Stomach (tissue), 19 donors: ENCODE measurements at places on chromosomes 2 and 18. TPM values are rescaled to one million over a fixed set of nuclear protein-coding genes. Genes with fewer than 3 reads are reported as not detected.

GRCh38 chr2:17765398-17765797 lies 11.5 kb downstream of the GEN1 start:
- no peak for DNase-seq

CDK15 gene
- polyA plus RNA-seq, result 2.9 TPM

DNA sequence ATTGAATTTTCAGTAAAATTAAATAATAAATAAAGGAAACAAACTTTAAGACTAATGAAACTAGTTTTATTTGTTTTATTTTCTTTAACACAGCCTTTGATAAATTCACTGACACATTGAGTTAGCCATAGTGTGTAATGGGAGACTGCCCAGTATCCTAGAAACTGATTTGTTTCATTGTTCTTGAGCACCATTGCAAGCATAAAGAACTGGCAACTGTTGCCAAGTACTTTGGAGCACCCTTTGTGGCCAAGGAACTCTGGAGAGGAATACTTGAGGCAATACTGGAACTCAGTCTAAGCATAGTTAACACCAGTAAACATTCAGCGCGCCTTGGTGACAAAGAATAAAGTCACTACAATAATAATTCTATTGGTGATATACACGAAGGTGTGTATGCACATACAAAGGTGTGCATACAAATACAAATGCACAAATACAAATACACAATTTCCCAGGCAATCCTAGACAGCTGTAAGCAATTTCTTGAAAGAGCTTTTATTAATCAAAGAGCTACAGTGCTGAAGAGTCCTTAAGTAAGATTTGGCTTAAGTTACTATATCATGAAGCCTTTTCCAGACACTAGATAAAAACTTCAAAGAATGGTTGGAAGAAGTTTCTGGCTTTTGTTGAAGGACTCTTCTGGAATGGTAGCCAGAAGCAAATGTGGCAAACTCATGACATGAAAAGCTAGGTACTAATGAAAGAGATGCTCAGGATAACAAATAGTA lies 1371.2 kb downstream of the LRP1B start:
- no peak for DNase-seq

DNA sequence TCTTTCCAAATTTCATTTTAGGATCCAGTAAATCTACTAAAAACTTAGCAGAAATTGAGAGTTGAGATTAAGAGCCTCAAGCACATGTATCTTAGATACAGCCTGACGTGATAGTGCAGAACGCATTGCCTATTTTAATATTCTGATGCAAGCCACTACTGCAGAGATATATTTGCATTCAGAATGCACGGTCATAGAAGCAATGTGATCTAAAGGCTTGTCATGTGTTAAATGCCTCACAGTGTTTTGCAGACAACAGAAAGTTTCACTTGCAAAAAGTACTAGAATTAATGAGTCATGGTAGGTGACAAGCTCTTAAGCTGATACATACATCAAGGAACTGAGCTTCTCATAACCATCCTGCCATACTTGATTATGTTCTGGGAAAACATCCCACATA lies 886.7 kb upstream of the CHAC2 start:
- DNase-seq, result no peak

DNA sequence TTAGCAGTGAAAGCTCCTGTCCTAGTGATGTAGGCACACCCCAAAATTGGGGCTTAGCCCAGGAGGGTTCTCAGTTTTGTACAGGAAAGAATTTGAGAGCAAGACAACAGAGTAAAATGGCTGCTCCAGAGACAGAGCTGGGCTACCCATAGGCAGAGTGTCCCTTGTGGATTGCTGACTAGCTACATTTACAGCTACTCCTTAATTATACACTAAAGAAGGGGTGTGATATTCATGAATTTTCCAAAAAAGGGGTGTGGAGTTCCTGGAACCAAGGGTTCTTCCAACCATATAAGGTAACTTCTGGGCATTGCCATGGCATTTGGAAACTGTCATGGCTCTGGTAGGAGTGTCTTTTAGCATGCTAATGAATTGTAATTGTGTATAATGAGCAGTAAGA lies 52.8 kb downstream of the MOGAT1 start:
- DNase-seq, result no peak

CCDC121 gene
- polyA plus RNA-seq, result 1.7 TPM

DNA sequence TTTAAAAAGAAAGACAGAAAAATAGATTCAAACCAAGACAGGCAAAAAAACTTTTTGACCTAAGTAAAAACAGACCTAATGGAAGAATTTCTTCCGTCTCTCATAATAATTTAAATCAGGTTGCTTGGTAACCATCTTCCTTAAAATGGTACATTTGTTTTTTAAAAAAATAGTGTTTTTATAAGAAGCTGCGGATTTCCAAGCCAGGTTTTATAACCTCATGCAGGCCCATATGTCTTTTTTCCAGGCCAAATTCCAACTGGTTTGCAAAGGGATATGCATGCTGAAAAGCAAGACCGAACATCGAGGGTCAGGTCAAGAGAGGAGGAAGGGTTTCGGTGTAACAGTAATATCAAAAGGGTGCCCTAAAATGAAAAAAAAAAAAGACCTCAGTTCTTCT lies 172.9 kb downstream of the MAIP1 start:
- DNase-seq, result peak; percentile 37

- no peak for DNase-seq
These were observed 7.4 kb upstream of the POLI start for GRCh38 chr18:54261894-54262293.

GRCh38 chr2:215949991-215950404 lies 63.4 kb downstream of the MREG start:
- no peak for DNase-seq

- DNase-seq, result no peak
These were observed 20.9 kb upstream of the LMAN1 start for GRCh38 chr18:59379772-59380522.

- no peak for DNase-seq
These were observed 1484.5 kb upstream of the ZEB2 start for GRCh38 chr2:146004462-146004861.

- DNase-seq, result peak; percentile 98
These were observed at the start of gene PTCD3 for GRCh38 chr2:86105969-86106945. Gene PTCD3, plus strand, starts transcription at chr2:86106235. Its CDS starts 13 bp downstream, at chr2:86106248.

- DNase-seq, result no peak
These were observed 62.1 kb downstream of the C18orf63 start for GRCh38 chr18:74377776-74378175.
